Fibroblast of skin of left biceps (primary cell): ENCODE measurements at places on chromosomes 7 and 10.
A peak's percentile ranks its signal among the peaks of the same experiment; 100 is the strongest.

DNA sequence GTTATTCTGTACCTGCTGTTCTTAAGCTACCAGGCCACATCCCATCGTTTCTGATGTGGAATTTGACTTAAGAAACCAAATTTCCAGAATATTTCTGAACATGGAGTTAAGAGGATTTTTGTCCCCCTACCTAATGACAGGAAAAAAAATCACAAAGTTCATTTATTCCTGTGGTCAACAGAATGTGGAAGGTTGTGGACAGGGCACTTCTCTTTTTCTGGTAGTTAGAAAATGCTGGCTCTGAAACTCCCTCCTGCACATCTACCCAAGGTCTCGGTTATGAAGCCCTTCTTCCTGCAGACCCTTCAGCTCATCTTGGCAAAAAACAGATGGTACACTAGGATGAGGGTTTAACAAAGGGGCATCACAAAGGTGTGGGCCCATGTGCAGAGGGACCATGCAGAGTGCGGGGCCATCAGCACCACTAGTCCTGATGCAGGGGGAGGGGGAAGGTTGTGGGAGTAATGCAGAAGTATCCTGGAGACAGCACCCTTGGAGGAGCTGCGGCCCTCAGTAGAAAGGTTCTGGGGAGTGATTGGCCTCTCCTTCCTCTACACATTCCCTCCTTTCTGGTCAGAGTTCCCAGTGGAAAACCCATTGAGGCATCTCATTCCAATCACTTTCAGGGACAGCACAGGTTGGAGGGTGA lies 9.8 kb downstream of the ALOX5 start:
- no peak for DNase-seq

DNA sequence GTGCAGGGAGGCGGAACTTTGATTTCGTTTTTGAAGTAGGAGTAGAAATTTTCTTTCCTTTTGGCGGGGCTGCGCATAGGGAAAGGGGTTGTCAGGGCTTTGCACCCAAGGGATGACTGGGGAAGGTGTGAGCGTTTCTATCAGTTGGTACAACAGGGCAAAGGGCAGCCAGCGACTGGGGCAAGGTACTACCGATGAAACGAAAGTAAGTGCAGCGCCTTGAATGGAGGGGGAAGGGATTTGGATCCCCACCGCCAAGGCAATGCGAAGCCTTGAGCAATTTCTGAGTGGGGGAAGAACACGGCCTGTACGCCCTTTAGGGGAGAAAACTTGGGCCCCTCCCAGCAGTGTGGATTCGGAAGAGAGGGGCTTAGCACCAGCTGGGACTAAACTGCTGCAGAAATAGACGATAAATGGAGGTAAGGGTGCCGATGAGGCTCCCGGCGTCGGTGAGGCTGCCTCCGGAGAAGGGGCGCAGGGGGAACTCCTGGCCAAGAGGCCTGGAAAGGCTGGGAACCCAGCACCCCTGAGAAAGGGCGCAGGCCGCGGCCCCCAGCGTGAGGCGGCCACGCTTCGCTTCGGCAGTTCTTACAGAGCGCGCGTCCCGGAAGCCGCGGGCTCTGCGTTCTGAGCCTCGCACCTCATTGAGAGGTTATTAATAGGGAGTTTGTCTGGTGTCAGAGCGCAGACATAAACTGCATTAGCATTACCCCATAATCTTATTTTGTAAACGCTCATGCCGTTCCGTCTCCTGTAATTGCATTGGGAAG lies 10.0 kb upstream of the TLX1 start:
- no peak for DNase-seq

GRCh38 chr10:26737730-26738129 lies 40.2 kb downstream of the PDSS1 start:
- no peak for DNase-seq

DNA sequence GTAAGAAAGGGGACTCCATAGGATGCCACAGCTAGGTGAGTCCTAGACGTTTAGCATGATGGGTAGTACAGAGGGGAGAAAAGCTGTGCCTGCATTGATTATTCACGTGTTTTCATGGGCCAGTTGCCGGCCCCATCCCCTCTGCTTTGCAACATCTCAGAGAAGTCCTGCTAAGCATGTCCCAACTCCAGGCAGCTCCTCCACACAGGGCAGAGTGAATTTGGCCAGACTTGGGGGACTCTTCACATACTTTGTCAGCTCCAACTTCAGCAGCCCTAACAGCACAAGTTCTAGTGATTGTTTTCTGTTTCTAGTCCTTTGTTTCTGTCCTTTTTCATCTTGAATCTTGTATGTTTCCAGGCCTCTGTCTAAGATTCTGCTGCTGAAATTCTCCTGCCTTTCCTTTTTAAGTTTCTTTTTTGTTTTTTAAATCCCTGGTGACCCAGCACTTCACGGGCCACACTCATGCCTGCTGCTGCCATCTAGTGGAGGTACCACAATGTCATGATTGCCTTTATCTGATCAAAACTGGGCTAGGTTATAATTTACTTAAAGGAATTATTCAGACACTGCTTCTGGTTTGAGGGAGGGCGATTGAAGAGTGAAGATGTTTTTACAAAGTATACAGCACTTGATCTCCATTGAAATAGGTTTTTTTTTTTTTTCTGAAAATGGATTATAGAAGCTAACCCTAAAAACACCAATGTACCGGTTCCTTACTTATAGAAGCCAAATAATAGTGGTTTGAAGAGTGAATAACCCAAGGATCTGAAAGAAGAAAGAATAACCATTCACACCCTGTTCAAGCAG lies 276.9 kb downstream of the CSTF2T start:
- peak; percentile 36 for DNase-seq

GRCh38 chr10:31014161-31014875 lies 17.3 kb downstream of the ZNF438 start:
- no peak for DNase-seq

GRCh38 chr10:59064759-59065539 lies 111.5 kb upstream of the PHYHIPL start:
- DNase-seq = no peak

- DNase-seq = no peak
These were observed 276.1 kb upstream of the NEBL start for GRCh38 chr10:21172930-21173801.

DNA sequence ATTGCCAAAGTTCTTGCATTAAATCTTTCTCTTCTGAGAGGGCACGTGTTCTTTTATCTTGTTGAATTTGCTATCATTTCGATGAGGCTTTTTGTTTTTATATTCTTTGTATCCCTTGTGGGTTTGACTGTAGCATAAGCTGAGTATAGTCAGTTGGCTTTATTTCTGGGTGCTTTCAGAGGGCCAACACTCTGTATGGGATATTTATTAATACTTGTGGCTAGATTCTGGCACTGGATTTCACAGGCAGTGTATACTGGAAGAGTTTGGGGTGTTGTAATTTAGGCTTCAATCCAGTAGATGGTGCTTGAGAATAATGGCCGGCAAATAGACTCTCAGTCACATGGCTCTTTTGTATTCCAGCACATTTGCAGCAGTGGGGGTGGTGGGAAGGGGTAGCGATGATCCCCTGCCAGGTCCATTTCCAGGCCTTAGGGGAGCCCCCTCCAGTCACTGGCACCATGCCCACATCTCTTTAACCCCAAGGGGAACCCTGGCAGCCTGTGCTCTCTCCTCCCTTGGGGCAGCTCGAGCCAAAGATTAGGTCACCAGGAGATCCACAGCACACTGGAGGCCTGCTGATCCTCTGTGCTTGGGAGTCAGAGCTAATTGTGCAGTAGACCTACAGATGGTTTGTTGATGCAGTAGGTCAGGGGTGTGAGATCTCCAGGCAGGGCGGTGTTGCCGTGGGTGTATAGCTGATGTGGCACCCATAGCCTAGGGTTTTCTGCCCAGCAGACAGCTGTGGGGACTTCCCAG lies 81.8 kb downstream of the PTPN20 start:
- no peak for DNase-seq

- no peak for DNase-seq
These were observed 38.7 kb upstream of the BNIP3 start for GRCh38 chr10:132020456-132020855.

DNA sequence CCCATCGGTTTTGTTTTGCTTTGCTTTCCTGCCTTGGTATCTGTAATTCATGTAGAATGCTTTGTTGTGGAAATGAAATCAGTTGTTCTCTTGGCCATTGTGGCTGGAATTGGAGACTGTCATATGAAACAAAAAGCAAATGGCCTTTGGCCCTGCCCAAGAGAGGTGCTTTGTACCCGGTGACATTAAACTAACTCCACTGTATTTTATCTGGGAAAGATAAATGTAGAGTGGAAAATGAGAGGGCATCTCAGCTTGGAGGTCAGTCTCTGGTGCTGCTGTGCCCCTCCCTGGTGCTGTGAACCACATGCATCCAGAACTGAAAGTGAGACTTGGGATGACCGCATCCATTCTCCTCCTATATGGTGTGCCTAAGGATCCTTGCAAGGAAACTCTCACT lies 75.4 kb downstream of the CDK1 start:
- DNase-seq = no peak

GRCh38 chr7:3294432-3295100 lies 6.5 kb upstream of the SDK1 start:
- DNase-seq = no peak

DNA sequence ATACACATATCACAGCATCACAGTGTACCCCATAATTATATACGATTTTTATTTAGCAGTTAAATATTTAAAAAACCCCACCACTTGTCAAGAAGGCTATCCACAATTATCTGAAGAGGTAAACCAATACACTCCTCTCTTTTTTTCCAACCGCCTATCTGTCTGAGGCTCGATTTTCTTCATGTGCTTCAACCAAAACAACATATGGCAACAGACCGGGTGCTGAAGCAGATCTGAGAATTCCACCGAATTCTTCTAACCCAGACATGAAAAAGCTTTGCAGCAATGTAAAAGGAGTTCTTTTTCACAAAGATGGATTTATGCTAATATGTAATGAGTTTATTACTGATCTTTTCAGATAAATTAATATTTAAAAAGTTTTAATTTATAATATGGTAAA lies 132.4 kb upstream of the RHEB start:
- DNase-seq = no peak

DNA sequence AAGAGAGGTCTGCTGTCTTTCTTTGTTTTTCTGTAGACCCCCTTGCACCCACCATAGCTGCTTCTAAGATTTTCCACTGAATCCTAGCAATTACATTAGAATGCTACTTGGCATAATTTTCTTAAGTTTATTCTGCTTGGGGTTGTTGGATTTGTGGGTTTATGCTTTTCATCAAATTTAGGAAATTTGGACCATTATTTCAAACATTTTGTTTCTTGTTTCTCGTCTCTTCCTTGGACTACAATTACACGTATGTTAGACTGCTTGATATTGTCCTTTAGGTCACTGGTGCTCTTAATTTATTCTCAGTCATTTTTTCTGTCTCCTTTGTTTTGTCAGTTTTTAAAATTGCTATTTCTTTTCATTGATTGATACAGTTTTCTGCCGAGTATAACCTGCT lies 65.8 kb downstream of the FANK1 start:
- DNase-seq = no peak

- peak; percentile 12 for DNase-seq
These were observed 52.4 kb upstream of the EEPD1 start for GRCh38 chr7:36100634-36101033.

- no peak for DNase-seq
These were observed 7.3 kb downstream of the SEPHS1 start for GRCh38 chr10:13340626-13341376.

DNA sequence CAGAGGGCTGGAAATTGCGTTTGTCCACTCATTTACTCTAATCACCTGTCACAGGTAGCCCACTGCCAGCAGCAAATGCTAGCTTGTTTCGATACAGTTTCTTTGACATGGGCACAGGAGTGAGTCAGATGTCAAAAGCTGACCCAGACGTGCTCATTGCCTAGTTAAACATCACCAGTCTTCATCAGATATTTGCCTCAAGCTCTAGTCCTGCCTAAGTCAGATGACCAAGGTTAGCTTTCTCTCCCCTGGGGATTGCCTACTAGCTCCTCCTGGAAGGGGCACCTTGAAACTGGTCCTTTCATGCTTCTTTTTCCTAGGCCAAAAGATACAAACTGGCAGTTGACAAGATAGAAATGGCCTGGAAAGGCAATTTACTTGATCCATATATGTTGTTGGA lies 35.2 kb downstream of the GPAM start:
- DNase-seq = no peak

- no peak for DNase-seq
These were observed 26.4 kb downstream of the CHST15 start for GRCh38 chr10:124066781-124067714.

DNA sequence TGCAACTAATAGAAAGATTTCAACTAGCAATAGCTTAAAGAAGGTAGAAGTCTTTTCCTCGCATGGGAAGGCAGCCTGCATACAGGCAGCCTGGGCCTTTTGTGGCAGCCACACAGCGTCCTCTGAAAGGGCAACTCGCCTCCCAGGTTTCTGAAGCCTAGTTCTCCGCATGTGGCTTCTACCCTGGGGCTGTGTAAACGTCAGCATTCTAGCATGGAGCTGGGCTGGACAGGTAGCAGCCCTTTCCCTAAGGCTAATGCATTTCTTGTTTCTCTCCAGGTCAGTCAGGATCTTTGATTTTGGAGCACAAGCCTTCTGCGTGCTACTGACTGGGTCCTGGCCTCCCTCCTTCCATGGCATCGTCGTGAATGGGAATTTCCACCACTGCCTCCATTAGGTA lies 23.8 kb upstream of the SEC61G start:
- no peak for DNase-seq

DNA sequence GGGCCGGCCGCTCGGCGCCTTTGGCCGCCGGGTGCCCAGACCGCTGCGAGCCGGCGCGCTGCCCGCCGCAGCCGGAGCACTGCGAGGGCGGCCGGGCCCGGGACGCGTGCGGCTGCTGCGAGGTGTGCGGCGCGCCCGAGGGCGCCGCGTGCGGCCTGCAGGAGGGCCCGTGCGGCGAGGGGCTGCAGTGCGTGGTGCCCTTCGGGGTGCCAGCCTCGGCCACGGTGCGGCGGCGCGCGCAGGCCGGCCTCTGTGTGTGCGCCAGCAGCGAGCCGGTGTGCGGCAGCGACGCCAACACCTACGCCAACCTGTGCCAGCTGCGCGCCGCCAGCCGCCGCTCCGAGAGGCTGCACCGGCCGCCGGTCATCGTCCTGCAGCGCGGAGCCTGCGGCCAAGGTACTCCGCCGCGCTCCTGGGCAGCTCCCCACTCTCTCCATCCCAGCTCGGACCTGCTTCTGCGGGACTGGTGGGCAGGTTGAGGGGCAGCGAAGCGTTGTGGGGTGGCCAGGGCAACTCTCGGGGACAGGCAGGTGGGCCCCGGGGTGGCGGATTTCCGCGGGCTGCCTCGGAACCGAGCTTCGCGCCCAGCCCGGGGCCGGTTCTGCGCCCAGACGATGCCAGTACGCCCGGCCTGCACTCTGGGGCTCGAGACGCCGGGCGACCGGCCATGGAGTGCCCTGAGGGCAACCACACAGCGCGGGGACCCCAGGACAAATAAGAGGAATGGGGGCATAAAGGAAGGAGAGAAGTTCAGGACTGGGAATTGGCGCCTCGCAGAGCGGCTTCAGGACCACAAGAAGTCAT lies 578 bp downstream of the HTRA1 start:
- DNase-seq = no peak

DNA sequence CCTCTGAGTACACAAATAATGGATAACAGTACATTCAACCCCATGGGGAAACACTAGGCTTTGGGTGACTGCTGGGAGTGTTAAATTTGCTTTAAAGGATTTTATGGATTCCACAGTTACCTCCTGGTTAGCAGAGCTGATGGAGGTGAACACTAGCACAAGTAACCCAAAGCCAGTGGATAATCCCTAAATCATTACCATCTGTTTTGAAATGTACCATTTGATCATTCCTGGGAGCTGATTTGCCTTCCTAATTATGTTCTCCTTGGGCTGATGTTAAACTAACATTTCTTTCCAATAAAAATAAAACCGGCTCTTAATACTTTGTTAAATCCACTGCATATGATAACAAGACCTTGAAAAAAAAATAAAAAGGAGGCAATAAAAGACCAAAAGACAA lies 493.9 kb downstream of the PLXNA4 start:
- peak; percentile 31 for DNase-seq

GRCh38 chr7:149785983-149786382 lies 12.6 kb upstream of the ZNF467 start:
- no peak for DNase-seq

- no peak for DNase-seq
These were observed 24.5 kb upstream of the KCTD7 start for GRCh38 chr7:66604198-66604597.
